Anterior cingulate cortex (tissue), 58 donors: ENCODE measurements at places on chromosomes 4 and X.

DNA sequence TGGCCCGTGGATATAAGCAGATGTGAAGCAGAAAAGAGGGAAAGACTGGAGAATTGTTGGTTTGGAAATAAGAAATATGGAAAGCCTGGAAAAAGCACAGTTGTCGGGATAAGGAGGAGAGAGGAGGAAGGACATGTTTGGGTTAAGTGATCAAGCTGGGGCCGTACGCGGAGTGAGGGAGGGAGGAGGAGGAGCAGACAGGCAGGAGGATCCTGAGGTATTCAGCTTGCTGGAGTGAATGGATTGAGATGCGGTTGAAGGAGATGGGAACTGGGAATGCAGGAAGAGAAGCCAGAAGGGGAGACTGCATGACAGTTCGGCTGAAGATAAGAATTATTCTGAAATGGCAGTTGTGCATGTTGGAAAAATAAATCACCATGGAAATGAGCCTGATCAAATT is 21.2 kb downstream of the ZFP42 start:
- DNase-seq: no peak

GRCh38 chr4:56007154-56007553 is 58.4 kb downstream of the CEP135 start:
- DNase-seq: no peak

DNA sequence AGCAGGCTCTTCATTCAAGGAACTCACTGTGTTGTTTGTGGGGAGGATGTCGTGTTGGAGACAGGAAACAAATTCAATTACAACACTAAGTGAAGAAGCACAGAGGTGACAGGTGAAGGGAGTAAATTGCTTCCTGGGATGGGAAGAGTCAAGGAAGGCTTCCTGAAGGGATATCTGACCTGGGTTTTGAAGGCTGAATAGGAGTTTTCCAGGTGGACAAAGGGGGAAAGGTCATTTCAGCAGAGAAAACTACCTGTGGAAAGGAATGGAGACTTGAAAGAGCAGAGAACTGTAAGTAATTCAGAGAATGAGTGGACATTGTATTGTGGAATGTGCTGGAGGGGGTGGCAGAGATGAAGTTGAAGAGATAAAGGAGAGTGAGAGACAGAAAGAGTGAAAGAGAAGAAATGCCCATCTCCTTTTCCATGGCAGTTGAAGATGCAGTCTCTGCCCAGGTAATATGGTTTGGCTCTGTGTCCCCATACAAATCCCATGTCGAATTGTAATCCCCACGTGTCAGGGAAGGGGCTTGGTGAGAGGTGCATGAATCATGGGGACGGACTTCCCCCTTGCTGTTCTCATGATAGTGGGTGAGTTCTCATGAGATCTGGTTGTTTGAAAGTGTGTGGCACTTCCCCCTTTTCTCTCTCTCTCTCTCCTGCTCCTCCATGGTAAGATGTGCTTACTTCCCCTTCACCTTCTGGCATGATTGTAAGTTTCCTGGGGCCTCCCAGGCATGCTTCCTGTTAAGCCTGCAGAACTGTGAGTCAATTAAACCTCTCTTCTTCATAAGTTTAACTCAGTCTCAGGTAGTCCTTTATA is 205.7 kb upstream of the BCOR start:
- no peak for DNase-seq

GRCh38 chr4:129614611-129615010 is 518.7 kb downstream of the C4orf33 start:
- DNase-seq: no peak

DNA sequence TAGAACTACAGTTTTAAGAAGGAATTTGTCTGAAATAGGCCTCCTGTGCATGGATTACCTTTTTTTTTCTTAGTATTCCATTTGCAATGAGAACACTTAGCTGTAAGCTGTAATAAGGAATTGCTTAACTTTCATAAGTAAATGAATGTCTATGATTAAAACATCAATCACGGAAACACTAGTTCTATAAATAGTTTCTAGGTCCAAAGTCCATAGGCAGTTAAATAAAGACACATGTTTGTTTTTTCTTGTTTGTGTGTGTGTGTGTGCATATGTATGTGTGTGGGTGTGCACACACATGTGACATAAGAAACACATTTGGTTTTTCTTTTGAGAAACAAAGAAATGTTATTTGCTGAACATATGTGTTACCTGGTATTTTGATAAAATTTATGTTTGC is 11.2 kb downstream of the GPRIN3 start:
- no peak for DNase-seq

GRCh38 chr4:3452376-3452775 is 10.6 kb downstream of the HGFAC start:
- no peak for DNase-seq

- no peak for DNase-seq
Observed at GRCh38 chr4:141435446-141436225, 200.7 kb upstream of the IL15 start.

- no peak for DNase-seq
Observed at GRCh38 chrX:138928737-138929459, 217.4 kb upstream of the FGF13 start.

DNA sequence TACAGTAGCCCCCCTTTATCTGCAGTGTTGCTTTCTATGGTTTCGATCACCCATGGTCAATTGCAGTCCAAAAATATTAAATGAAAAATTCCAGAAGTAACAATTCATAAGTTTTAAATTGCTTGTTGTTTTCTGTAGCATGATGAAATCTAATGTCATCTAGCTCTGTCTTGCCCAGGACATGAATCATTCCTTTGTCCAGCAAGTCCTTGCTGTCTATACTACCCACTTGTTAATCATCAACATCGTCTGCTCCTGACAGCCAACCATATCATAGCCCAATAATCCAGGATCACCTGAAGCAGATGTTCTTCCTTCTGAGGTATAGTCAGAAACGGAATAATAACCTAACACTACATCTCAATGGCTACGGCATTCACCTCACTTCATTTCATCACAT is 79.8 kb downstream of the ADAMTS3 start:
- no peak for DNase-seq

GRCh38 chr4:181659202-181659601 is 584.0 kb upstream of the TENM3 start:
- no peak for DNase-seq
